Activated T-helper 2 cell treated with anti-CD3 and anti-CD28 coated beads, Interferon-gamma antibody, Interleukin-2, Interleukin-4, amounts not matched to agents 10 μg/mL and 5 μg/mL and 100 μg/mL, durations not matched to agents 14 hours and 24 hours and 36 hours (primary cell): ENCODE measurements at places on chromosomes 2 and 18. TPM values are rescaled to one million over a fixed set of nuclear protein-coding genes. Genes with fewer than 3 reads are reported as not detected.

GRCh38 chr2:133495226-133495625, 73.0 kb downstream of the NCKAP5 start:
- no peak overlapping the region for H3K27ac ChIP-seq
- no peaks in the 10 kb centered on the region for H3K27me3 ChIP-seq
- no peak overlapping the region for H3K4me3 ChIP-seq
- no peaks in the 10 kb centered on the region for H3K4me1 ChIP-seq

Gene SLC16A14
- 6.7 and 7.8 TPM in 2 replicates for total RNA-seq

GRCh38 chr2:177397481-177398289, 5.1 kb downstream of the AGPS start:
- H3K27ac ChIP-seq: peak overlapping the region; percentile 62
- H3K36me3 ChIP-seq: peaks cover 39% of the 10 kb centered on the region
- no peak for DNase-seq
- peaks cover 70% of the 10 kb centered on the region for H3K4me1 ChIP-seq

GRCh38 chr2:80395251-80395650, 90.7 kb upstream of the LRRTM1 start:
- no peak overlapping the region for H3K4me3 ChIP-seq
- H3K27ac ChIP-seq: no peak overlapping the region
- DNase-seq: no peak

- no peak for DNase-seq
- H3K27ac ChIP-seq: no peak overlapping the region
- H3K4me1 ChIP-seq: no peaks in the 10 kb centered on the region
- no peaks in the 10 kb centered on the region for H3K36me3 ChIP-seq
- no peaks in the 10 kb centered on the region for H3K27me3 ChIP-seq
These were observed 311.2 kb downstream of the OSR1 start for GRCh38 chr2:19046986-19047780.

DNA sequence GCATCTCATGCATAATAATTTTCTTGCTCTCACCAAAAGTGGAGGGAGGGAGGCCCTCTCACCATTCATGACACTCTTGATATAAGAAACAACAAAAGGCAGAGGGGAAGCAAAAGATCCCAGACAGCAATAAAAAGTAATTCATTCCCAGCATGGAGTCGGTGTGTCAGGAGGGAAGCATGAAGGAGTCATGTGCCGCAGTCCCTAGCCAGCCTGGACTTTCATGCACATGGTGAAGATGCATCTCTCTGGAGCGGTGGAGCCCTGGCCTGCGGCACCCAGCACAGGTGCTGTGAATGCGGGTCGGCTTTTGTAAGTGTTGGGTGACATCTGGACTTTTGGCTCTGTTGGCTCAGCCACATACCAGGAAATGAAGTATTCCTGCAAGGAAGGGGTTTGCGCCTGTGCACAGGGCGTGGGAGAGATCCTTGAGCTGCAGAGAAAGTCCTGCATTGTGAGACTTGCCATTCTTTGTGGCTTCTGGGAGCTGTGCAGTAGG, 119.4 kb downstream of the COPS8 start:
- H3K36me3 ChIP-seq: no peaks in the 10 kb centered on the region
- peaks cover 2% of the 10 kb centered on the region for H3K27me3 ChIP-seq
- H3K4me1 ChIP-seq: no peaks in the 10 kb centered on the region

GRCh38 chr2:44579115-44579836, 217.5 kb downstream of the CAMKMT start:
- DNase-seq: no peak
- H3K27ac ChIP-seq: peak overlapping the region; percentile 74
- no peaks in the 10 kb centered on the region for H3K27me3 ChIP-seq
- peak overlapping the region; percentile 40 for H3K4me3 ChIP-seq

- no peak overlapping the region for H3K4me3 ChIP-seq
- peaks cover 3% of the 10 kb centered on the region for H3K4me1 ChIP-seq
- no peak for DNase-seq
- H3K36me3 ChIP-seq: no peaks in the 10 kb centered on the region
- no peaks in the 10 kb centered on the region for H3K27me3 ChIP-seq
- H3K27ac ChIP-seq: no peak overlapping the region
These were observed 27.1 kb upstream of the ZC3H15 start for GRCh38 chr2:186459009-186459408.

Gene DCC
- total RNA-seq: not detected in 2 replicates

DNA sequence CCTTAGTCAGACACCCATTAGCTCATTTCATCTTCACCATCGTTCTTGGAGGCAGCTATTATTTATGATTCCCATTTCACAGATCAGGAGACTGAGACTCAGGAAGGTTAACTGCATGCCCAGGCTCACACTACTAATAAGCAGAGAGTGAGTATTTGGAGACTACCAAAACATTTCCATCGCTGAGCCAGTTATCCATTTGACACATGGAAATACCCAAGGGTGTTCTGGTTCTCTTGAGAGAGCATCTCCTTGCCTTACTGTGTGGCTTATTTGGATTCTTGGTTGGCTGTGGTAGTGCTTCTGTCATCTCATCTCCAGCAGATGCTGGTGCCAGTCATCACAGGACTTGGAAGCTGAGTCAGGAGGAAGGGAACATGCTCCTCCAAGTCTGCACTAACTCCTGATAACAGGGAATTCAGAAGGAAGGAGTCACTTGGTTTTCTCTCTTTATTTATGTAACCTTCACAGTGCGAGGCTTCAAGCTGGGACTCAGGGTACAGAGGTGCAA, 55.2 kb downstream of the RASGRP3 start:
- H3K4me1 ChIP-seq: peaks cover 15% of the 10 kb centered on the region
- H3K36me3 ChIP-seq: peaks cover 10% of the 10 kb centered on the region
- no peak overlapping the region for H3K27ac ChIP-seq
- H3K27me3 ChIP-seq: no peaks in the 10 kb centered on the region

Gene PRPF40A
- total RNA-seq: 144 and 170 TPM in 2 replicates

DNA sequence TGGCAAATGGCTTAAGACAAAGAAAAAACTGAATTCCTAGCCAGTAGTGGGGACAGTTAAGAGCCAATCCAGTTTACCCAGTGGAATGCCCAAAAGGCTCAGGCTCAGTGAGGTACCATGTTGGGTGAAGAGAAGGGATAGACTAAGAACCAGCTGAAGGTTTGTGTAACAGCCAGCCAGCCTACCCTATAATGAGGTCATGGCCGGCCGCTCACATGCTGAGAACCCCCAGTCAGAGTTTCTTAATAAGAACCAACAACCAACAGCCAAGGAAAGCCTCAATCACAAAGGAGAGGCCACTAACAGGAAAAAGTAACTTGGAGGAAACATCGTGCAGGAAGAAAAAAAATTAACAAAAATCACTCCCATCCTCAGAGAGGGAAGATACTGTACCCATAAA, 25.4 kb upstream of the DUSP2 start:
- no peak overlapping the region for H3K4me3 ChIP-seq
- H3K27ac ChIP-seq: no peak overlapping the region
- DNase-seq: no peak
- H3K4me1 ChIP-seq: peaks cover 33% of the 10 kb centered on the region

DNA sequence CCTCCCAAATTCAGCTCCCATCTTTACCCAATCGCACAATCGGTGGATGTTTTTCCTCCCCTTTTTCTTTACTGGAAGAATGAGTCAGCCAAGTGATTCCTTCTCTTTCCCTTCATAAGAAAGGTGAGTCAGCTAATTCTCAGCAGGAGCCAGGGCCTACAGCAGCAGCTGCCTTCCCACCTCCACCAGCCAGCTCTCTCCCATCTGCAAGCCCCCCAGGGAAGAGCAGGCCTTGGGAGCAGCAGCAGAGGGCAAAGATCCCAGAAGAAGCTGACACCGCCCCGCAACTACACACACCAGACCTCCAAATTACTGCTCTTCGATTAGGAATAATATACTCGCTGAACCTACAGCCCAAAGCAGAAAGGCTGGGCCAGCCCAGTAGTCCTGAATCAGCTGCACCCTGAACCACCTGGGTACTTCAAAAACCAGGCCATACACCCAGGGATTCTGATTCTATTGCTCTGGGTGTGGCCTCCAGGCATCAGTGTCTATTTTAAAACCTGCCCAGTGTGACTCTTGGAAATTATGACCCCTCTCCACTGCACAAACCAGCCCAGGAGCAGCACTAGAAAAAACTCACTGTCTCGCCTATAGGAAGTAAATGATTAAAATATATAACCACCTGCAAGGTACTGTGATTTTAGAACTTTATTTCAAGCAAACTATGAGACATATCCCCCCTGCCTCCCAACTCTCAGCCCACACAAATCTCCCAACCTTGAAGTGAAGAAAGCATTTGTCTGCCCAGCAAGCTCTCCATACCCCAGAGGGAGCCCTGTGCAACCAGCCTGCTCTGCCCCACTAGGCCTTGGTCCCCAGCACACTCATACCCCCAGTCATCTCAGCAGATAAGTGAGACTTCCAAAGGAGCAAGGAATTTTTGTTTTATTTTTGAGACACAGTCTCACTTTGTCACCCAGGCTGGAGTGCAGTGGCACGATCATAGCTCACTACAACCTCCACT, 7.3 kb downstream of the SFXN5 start:
- no peak overlapping the region for H3K27ac ChIP-seq
- peaks cover 25% of the 10 kb centered on the region for H3K4me1 ChIP-seq
- DNase-seq: no peak
- H3K4me3 ChIP-seq: no peak overlapping the region
- H3K27me3 ChIP-seq: peaks cover 5% of the 10 kb centered on the region
- no peaks in the 10 kb centered on the region for H3K36me3 ChIP-seq

DNA sequence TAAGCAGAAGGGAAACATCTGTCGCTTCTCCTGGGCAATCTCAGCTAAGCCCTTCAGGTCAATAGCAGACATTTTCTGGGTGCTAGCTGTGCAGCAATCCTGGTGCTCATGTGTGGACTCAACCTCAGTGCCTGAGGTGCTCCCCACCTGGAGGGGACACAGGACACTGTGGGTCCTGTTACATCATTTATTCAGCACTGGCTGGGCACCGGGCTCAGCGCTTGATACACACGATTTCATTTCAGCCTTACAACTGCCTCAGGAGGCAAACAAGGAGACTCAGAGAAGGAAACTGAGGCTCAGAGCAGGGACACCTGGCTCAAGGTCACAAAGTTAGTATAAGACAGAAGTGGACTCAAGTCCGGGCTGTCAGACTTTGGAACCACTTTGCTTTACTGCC, 46.7 kb downstream of the MARCO start:
- H3K4me3 ChIP-seq: no peak overlapping the region
- H3K36me3 ChIP-seq: no peaks in the 10 kb centered on the region
- DNase-seq: peak; percentile 3
- no peak overlapping the region for H3K27ac ChIP-seq
- no peaks in the 10 kb centered on the region for H3K27me3 ChIP-seq

Gene ZNF521
- total RNA-seq: not detected in 2 replicates

DNA sequence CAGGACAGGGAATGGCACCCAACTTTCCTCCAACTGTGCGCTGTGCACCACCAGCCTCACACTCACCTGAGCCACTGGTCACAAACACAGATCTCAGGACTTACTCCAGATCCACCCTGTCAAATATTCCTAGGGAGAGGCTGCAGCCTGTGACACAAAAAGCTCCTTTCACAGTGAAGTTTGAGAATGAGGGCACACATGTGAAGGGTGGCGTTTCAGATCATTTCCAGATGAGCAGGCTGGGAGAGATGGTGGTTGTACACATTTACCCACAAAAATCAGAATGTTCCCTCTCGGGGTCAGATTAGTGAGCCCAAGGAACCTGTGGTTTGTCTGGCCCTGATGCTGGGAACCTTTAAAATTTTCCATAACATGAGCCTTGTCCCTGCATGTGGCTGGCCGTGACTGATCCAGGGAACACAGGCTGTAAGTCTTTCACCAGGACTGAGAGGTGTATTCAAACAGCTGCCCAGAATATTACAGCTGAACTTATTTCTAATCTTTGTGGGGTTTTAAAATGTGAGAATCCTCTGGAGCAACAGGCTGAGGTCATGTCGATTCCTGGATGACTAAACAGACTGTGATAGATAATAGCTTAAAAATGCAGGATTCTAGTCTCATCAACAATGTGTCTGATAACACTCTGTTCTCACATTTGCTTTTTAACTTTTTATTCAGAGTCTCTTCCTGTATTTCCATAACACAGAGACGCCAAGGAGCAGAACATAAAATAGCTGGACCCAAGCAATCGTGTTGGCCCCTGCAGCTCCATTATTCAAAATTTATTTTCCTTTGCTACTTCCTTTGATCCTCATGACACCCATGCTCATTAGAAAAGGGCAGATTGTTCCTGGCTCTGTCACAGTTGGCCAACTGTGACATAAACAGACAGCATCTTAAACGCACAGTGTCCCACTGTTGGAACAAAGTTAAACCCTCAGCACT, 35.5 kb downstream of the IL1R2 start:
- H3K4me3 ChIP-seq: no peak overlapping the region
- H3K27me3 ChIP-seq: no peaks in the 10 kb centered on the region
- H3K36me3 ChIP-seq: no peaks in the 10 kb centered on the region
- H3K4me1 ChIP-seq: peaks cover 33% of the 10 kb centered on the region
- DNase-seq: no peak

- H3K4me3 ChIP-seq: no peak overlapping the region
- H3K27me3 ChIP-seq: no peaks in the 10 kb centered on the region
- H3K36me3 ChIP-seq: peaks cover 19% of the 10 kb centered on the region
- H3K27ac ChIP-seq: no peak overlapping the region
- no peak for DNase-seq
These were observed 72.1 kb downstream of the NRP2 start for GRCh38 chr2:205754285-205754923.

Gene ICA1L
- total RNA-seq: 6.2 and 8.0 TPM in 2 replicates

DNA sequence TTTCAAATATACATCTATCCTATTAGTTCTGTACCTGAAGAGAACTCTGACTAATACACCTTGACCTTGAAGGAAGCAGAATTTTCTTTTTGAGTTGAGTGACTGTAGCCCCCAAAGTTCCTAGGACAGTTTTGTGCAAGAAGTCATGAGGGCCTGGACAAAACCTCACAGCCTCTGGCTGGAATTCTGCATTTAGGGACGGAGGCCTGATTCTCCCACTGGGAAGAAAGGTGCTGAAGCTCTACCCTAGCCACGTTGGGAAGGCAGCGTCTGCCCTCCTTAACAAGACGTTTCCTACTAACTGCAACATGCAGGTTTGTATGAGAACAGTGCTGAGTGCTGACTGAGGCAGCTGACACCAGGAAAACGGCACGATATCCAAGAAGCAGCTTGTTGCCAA, 74.4 kb upstream of the ZCCHC2 start:
- peaks cover 23% of the 10 kb centered on the region for H3K4me1 ChIP-seq
- H3K4me3 ChIP-seq: no peak overlapping the region
- H3K36me3 ChIP-seq: no peaks in the 10 kb centered on the region
- no peak overlapping the region for H3K27ac ChIP-seq
- DNase-seq: no peak
